A549 treated with ZK216348 at 1 μM for 4 hours (cell line): ENCODE measurements at places on chromosomes 11 and 22. TPM values are rescaled to one million over a fixed set of nuclear protein-coding genes. Genes with fewer than 3 reads are reported as not detected.

The SCN4B gene
- total RNA-seq = 0.05 to 0.09 TPM in 2 of 5 replicates, not detected in the others

The MYOD1 gene
- not detected in 5 replicates for total RNA-seq

The CAPN5 gene
- total RNA-seq = 5.6 to 12.4 TPM (median 8.7 TPM) in 5 replicates

The TRIM68 gene
- 8.2 to 10.8 TPM (median 9.7 TPM) in 5 replicates for total RNA-seq

The CHRDL2 gene
- 2.2 to 6.3 TPM (median 4.6 TPM) in 5 replicates for total RNA-seq

The FIBIN gene
- not detected in 5 replicates for total RNA-seq

The SUSD2 gene
- 41.6 to 76.6 TPM (median 72.0 TPM) in 5 replicates for total RNA-seq

The VSIG10L2 gene
- total RNA-seq = not detected in 5 replicates

The MPPED1 gene
- total RNA-seq = not detected in 5 replicates

The CNTN5 gene
- not detected in 5 replicates for total RNA-seq

The SYT13 gene
- 5.4 to 7.5 TPM (median 6.9 TPM) in 5 replicates for total RNA-seq

The SERPING1 gene
- total RNA-seq = 0.21 to 0.85 TPM (median 0.42 TPM) in 5 replicates

The KLHL35 gene
- total RNA-seq = 0.68 to 1.9 TPM (median 1.4 TPM) in 5 replicates

The SLC43A3 gene
- total RNA-seq = 0.38 to 0.75 TPM (median 0.53 TPM) in 5 replicates

The RBX1 gene
- 45.6 to 53.9 TPM (median 50.4 TPM) in 5 replicates for total RNA-seq

The CD3E gene
- not detected in 5 replicates for total RNA-seq

The PARVB gene
- total RNA-seq = 32.2 to 42.7 TPM (median 38.5 TPM) in 5 replicates

The MRGPRF gene
- 0.06 to 0.09 TPM in 2 of 5 replicates, not detected in the others for total RNA-seq

The PTPRCAP gene
- total RNA-seq = 0.22 to 0.62 TPM in 2 of 5 replicates, not detected in the others

The GP1BB gene
- 0.47 to 2.0 TPM (median 1.5 TPM) in 5 replicates for total RNA-seq

The PGA4 gene
- not detected in 5 replicates for total RNA-seq

The GRM5 gene
- total RNA-seq = not detected in 5 replicates

The OR2AG1 gene
- not detected in 5 replicates for total RNA-seq

The RAB36 gene
- total RNA-seq = 5.1 to 8.4 TPM (median 7.1 TPM) in 5 replicates

The MUC6 gene
- 0.30 TPM in 1 of 5 replicates, not detected in the others for total RNA-seq

The POU2AF1 gene
- not detected in 5 replicates for total RNA-seq

The OR52E8 gene
- total RNA-seq = not detected in 5 replicates

The GRIK4 gene
- total RNA-seq = not detected in 5 replicates

The ABCG4 gene
- 0.11 to 0.45 TPM (median 0.33 TPM) in 5 replicates for total RNA-seq

The ELFN2 gene
- 3.5 to 9.6 TPM (median 8.7 TPM) in 5 replicates for total RNA-seq

The ZDHHC13 gene
- total RNA-seq = 13.4 to 19.5 TPM (median 16.8 TPM) in 5 replicates
